Hepatic stellate cell (primary cell): ENCODE measurements at places on chromosomes 7 and 10.

- no peak for DNase-seq
Observed at GRCh38 chr10:59007307-59008025, 169.0 kb upstream of the PHYHIPL start.

DNA sequence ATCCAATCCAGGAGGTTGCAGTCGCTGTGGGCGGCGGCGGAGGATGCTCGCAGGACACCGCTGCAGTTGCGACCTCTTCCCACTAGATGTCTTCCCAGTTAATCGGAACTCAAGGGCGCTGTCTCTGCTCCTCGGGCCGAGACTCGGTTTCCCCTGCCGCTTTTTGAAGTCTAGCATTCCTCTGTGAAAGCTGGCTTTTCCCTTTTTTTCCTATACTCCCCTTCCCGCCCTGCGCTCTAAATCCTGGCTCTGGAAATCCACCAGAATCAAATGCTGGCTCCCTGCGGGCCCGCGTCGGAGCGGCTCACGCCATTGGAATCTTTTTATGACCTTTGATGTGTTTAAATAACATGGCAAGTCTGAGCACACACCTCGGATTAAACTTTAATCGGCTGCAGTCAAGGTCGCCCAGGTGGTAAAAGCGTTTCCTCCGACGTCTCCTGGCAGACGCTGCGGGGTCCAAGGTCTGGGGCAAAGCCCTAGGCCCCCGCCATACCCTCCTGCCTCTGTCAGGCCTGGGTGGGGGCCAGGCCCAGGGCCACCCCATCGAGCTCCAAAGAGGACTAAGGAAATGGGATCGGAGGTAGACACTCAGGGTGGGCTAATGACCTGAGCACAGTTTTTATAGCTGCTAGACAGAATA, 10.7 kb upstream of the HOXA13 start:
- DNase-seq, result peak; percentile 60

GRCh38 chr7:77222065-77222464, 22.4 kb upstream of the FGL2 start:
- no peak for DNase-seq

DNA sequence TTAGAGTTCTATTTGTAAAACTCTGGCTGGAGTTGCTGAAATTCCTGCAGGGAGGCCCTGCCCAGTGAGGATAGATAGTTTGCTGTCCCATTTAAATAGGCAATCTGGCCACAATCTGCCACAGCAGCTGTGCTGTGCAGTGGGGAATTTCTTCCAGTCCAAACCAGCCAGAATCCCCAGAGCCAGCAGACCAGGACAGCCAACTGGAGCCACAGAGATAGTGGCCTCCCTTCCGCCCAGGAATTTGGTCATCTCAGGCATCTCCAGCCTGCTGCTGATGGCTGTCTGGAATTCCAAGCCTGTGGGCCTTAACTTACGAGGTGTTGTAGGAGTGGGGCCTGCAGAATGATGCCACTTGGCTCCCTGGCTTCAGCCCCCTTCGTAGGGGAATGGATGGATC, 643.4 kb downstream of the DNAJB9 start:
- no peak for DNase-seq

GRCh38 chr7:96822824-96823223, 113.2 kb upstream of the SEM1 start:
- DNase-seq, result no peak

GRCh38 chr7:76357475-76358010, 1.2 kb downstream of the YWHAG start:
- no peak for DNase-seq

- no peak for DNase-seq
Observed at GRCh38 chr10:91242940-91243339, 22.5 kb downstream of the PCGF5 start.

GRCh38 chr10:85648279-85648754, 718.3 kb downstream of the GRID1 start:
- no peak for DNase-seq

GRCh38 chr7:35032166-35032565, 5.1 kb downstream of the DPY19L1 start:
- no peak for DNase-seq

DNA sequence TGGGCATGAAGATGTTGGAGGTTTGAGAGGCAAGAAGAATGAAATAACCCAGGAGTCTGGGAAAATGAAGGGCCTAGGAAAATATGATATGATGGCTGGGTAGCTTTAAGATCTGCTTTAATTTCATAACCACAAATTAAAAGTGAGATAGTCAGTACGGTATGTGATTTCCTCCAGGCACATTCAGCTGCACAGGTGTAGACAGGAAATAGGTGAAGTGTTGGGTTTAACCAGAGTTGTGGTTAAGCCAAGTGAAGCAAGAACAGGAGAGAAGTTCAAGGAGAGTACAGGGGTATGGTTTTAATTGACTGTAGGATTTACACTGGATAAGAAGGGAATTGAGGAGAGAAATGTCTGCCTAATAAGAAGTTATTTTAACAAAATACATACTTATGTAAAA, 2.6 kb downstream of the PNLIPRP3 start:
- no peak for DNase-seq

DNA sequence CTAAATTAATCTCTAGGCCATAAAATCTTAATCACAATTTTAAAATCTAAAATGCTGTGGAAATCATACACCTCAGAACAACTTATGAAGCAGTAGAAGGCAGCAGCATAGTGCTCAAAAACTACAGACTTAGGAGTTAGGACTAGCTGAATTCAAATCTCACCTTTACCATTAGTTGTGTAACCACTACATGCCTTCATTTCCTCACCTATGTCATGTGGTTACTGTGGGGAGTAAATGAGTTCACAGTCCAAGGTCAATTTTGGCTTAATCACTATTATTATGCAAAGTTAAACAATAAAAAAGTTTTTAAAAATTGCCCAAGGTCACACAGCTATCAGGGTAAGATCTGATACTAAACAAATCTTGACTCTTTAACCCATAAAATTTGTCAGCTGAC, 37.0 kb downstream of the SNX13 start:
- no peak for DNase-seq

DNA sequence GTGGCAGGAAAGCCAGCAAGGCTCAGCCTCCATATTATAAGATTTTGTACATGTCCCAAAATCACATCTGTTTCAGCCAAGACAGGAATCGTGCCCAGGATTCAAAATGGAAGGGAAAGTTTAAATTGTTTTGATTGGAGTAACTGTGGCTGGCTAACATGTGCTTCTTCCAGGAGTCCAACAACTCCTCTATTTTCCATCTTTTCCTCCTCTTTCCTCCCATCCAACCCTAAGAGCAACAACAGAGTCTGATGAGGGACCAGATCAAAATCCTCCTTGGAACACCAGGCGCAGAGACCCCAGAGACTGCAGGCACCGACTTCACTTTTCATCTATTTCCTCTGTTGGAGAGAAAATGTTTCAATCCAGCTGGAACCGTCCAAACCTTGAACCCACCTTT, 36.0 kb upstream of the SVIL start:
- no peak for DNase-seq

- no peak for DNase-seq
Observed at GRCh38 chr10:45443101-45444009, 69.3 kb downstream of the ALOX5 start.

DNA sequence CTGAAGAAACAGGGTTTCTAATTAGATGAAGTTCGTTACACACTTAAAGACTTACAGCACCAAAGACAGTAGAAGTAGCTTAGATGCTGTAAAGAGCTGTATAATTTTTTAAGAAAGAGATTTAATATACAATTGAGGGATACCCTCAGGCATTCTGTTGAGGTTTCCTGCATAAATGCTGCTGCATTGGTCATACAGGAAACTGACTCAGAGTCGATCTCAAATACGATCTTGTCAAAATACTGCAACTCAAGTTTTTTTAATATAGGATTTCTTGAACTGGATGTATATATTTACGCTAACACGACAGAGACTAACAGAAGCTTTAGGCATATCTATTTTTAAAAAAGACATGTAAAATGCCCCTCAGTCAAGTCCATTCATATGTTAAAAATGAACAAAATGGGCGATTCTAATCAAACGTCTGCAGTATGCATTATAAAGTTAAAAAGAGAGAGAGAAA, 2.4 kb upstream of the ARID5B start:
- peak; percentile 62 for DNase-seq

DNA sequence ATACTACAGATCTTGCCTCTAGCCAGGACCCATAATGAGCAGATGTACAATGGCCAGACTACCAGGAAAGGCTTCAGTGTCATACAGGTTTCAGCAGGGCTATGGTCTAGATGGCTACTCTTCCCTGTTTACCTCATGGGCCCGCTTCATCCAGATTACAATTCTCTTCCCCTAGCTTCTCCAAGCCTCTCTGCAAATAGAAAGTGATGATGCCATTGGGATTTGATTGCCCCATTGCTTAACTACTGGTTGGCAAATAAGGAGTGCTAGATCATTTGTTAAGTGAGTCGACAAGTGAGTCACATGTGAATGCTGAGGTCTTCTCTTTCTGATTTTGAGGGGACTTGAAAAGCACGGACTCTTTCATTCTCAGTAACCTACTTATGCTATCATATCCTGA, 361.5 kb upstream of the LRRTM3 start:
- DNase-seq, result no peak

DNA sequence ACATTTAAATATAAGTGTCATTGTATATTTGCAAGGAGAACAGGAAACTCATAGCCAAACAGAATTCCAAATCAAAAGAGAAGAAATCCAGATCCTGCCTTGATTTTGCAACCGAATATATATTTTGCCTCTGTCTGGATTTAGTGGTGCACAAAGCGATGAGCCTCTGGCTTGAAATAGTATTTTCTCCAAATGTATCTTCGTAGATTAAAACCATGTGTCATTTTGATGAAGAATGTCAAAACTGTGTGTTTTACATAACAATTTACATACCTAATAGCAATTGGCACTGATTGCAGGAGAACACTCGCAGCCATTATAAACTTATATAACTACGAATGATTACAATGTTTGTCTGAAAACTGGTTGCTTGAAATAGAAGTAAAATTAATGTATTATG, 156.4 kb downstream of the ARID5B start:
- DNase-seq, result no peak
